SHP77 treated with DMSO at 0.1 percent for 48 hours (cell line): ENCODE measurements at places on chromosomes 11 and 22.

DNA sequence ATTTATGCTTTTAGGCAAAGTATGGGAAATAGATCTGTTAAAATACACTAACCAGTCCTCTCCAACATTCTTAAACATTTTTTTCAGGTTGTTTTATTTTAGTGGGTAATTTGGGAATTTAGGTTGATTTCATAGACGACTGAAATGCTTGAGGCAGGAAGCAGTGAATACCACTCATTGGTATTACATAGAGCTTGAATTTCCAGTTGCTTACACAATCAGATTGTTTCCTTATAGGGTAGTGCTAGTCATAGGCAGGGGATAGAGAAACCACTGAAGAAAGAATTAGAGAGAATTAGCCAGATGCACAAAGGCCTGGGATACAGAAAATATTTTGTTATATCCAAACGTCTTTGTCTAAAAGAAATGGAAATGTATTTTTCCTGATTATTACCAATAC lies 23.9 kb upstream of the LYVE1 start:
- DNase-seq = no peak

- DNase-seq = no peak
Observed at GRCh38 chr11:47714554-47715081, 551 bp downstream of the AGBL2 start.

DNA sequence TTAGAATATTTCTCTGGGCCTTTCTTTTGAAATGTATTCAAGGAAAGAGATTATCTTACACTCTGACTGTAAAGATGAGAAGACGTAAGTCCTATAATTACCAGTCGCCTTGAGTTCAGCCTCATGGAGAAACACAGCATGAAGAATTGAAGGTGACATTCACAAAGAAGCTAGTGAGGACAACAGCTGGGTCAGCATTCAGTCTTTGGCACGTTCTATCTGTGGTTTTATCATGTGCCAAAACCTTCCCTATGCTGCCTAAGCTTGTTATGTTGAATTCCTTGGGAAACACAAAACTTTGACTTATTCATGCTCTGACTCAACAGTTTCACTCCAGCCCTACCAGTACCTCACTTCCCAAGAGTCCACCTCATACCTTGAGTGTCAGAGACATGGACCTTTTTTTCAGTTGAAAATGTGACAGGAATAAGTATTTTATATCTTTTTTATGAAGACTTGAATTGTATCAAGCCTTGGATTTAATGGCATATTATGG lies 198.8 kb upstream of the KIRREL3 start:
- DNase-seq = no peak

DNA sequence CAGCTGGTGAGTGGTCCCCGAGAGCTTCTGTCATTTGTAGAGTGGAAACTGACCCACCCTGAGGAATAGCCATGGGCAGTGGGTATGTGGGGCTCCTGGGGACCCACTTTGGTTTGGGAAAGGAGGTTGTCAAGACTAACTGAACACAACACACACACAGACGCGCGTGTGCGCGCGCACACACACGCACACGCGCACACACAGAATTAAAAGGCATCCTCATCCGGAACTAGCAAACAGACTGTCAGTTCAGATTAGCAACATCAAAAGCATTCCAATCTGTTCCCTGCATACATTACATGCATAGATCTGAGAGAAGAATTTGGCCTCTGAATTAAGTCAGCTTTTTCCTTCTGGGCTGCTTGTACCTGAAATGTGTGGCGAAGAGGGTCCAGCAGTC lies 284.7 kb downstream of the ST3GAL4 start:
- no peak for DNase-seq

DNA sequence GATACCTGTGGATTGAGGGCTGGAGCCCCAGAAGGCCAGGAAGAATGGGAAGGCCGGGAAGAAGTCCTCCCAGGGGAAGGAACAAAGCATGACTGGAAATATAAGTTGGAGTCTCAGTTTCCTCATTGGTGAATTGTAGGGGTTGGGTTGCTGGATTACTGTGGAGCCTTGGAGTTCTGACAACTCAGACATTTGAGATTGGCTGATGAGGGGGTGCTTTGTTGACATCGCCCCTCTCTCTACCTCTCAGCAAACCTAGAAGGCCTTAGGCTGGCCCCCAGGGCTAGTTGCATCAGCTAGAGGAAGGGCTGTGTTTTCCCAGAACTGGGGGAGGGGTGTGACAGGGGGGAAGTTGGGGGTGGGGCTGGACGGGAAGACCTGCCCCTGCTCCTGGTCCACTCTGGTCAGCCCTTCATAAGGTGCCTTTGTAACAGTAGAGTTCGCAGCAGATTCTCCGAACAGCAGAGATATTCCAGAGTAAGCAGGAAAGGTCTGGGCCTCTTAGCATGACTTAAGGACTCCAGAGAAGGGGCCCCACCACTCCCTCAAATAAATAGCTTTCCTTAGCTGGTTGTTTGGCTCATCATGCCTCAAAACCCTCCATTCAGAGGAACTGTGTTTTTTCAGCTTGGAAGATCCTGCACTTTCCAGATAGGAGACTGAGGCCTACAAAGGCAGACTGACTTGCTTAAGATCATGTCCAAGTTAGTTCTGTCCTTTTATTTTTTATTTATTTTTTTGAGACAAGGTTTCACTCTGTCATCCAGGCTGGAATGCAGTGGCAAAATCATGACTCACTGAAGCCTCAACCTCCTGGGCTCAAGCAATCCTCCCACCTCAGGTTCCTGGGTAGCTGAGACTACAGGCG lies 12.5 kb upstream of the THRSP start:
- DNase-seq = no peak
